ENCODE measurements at places on chromosomes 12 and 14. TPM values are rescaled to one million over a fixed set of nuclear protein-coding genes. Genes with fewer than 3 reads are reported as not detected.

The AKAP3 gene
- total RNA-seq = 5.2 TPM

The YBX3 gene
- 176 TPM for total RNA-seq

The FBLN5 gene
- 149 TPM for total RNA-seq

The PPTC7 gene
- 10.5 TPM for total RNA-seq

The RNF212B gene
- not detected for total RNA-seq

The VAMP1 gene
- 2.6 TPM for total RNA-seq

The TSPAN19 gene
- 0.13 TPM for total RNA-seq

The MANSC1 gene
- total RNA-seq = 5.5 TPM

The HOMEZ gene
- total RNA-seq = 9.1 TPM

The EIF2B1 gene
- 57.1 TPM for total RNA-seq

The NRL gene
- 1.0 TPM for total RNA-seq

The KIF5A gene
- total RNA-seq = 0.91 TPM

The EVL gene
- total RNA-seq = 40.6 TPM

The ARHGDIB gene
- total RNA-seq = 4.0 TPM

The KERA gene
- total RNA-seq = not detected

The ANKRD33 gene
- total RNA-seq = 0.13 TPM

The SDR9C7 gene
- not detected for total RNA-seq

The GPR132 gene
- 0.16 TPM for total RNA-seq

The GZMH gene
- total RNA-seq = not detected

The ASB2 gene
- total RNA-seq = not detected

The CABP1 gene
- 0.88 TPM for total RNA-seq

The JPH4 gene
- total RNA-seq = under 0.01 TPM

The GPN3 gene
- 24.7 TPM for total RNA-seq

The KCNC2 gene
- total RNA-seq = not detected

The PMEL gene
- total RNA-seq = 1.7 TPM

The BATF gene
- total RNA-seq = not detected

The TTC9 gene
- 0.78 TPM for total RNA-seq

The RAD51AP1 gene
- 4.9 TPM for total RNA-seq

The GLI1 gene
- 2.7 TPM for total RNA-seq

The OR4E2 gene
- total RNA-seq = not detected

The PTGER2 gene
- total RNA-seq = 129 TPM

The LYZ gene
- 0.56 TPM for total RNA-seq

The EPS8 gene
- 30.1 TPM for total RNA-seq

The SYNDIG1L gene
- total RNA-seq = 2.5 TPM

The GPRC5D gene
- total RNA-seq = not detected

The CRIP1 gene
- total RNA-seq = 20.7 TPM

The ENDOU gene
- not detected for total RNA-seq

The MGAT2 gene
- total RNA-seq = 78.5 TPM

Data from epithelial cell of alveolus of lung (primary cell).